ENCODE measurements at places on chromosomes 4 and X.

GRCh38 chr4:146135941-146136340 lies 39.6 kb upstream of the LSM6 start:
- no peak for DNase-seq

DNA sequence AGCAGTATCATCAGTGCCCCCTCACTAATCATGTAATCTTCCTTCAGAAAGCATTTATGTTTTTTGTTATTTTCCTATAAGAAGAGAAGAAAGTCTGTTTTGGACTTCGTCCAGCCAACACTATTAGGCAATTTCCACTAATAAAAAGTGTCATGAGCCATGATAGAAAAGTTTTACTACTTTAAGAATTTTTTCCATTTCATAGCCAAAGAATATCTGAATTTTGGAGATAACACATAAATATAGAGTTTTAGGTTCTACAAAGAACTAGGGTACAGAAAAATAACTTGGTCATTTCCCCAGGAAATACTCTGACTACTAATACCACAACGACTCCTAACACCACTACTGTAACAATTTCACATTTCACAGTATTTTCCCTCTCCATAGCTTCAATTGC lies 41.8 kb upstream of the VEGFC start:
- no peak for DNase-seq

DNA sequence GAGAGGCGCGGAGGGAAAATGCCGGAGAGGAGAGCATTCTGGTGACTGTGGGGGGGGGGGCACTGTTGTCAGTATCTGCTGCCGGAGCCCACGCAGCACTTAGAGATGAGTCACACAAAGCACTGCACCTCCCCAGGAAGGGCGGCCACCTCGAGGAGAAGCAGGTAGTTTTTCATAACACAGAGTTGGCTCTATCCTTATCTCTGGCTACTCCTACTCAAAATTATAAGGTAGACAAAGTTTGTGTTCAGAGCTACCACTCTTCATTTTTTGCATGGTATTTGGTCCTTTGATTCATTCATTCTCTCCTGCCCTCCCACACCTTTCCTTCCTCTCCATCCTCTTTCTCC lies 76.2 kb upstream of the SCOC start:
- DNase-seq = no peak

DNA sequence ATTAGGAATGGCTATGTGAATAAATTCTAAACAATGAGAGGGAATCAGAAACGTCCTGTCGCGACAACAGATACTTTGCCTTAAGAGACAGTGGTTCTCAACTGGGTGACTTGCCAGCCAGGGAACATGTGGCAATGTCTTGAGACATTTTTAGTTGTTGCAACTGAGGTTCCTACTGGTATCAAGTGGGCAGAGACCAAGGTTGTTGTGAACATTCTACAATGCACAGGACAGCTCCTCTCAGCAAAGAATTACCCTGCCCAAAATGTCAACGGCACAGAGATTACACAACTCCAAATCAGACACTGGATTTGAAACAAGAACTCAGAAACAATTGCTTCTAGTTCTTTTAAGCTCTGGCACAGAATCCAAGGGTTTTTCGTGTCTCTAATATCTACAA lies 128.6 kb downstream of the ARHGAP6 start:
- DNase-seq = no peak

DNA sequence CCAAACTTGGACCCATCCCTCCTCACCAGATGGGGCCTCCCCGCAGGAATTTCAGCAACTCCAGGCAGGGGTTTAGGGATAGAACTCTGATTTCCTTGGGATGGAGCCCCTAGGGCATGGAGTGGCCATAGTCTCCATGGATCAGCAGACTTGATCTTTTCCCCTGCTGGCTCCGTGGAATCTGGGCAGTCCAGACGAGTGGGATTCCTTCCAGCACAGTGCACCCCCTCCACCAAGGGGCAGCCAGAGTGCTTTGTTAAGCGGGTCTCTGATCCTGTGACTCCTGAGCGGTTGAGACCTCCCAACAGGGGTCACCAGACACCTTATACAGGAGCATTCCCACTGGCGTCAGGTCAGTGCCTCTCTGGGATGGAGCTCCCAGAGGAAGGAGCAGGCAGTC lies 40.4 kb downstream of the ENPP6 start:
- no peak for DNase-seq

- no peak for DNase-seq
These were observed 705.9 kb downstream of the FSTL5 start for GRCh38 chr4:161457906-161458305.

DNA sequence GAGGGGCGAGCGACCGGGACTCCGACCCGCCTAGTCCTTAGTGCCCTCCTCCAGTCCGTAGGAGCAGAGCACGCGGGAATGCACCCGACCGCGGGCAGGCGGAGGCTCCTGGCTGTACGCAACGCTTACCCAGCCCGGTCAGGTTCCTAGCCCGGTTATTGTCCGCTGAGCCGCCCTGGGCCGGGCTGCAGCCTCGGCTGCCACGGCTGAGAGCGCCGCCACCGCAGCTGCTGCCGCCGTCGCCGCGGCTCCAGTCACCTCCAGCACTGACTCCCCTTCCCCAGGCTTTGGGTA lies at the start of gene AMER1:
Gene AMER1, minus strand, starts transcription at position 268 of the 294 bp plus-strand sequence. CDS start 12,422 bp downstream, outside the sequence.
- DNase-seq = peak; percentile 14

- no peak for DNase-seq
These were observed 197.8 kb downstream of the RASL11B start for GRCh38 chr4:53059871-53060270.

DNA sequence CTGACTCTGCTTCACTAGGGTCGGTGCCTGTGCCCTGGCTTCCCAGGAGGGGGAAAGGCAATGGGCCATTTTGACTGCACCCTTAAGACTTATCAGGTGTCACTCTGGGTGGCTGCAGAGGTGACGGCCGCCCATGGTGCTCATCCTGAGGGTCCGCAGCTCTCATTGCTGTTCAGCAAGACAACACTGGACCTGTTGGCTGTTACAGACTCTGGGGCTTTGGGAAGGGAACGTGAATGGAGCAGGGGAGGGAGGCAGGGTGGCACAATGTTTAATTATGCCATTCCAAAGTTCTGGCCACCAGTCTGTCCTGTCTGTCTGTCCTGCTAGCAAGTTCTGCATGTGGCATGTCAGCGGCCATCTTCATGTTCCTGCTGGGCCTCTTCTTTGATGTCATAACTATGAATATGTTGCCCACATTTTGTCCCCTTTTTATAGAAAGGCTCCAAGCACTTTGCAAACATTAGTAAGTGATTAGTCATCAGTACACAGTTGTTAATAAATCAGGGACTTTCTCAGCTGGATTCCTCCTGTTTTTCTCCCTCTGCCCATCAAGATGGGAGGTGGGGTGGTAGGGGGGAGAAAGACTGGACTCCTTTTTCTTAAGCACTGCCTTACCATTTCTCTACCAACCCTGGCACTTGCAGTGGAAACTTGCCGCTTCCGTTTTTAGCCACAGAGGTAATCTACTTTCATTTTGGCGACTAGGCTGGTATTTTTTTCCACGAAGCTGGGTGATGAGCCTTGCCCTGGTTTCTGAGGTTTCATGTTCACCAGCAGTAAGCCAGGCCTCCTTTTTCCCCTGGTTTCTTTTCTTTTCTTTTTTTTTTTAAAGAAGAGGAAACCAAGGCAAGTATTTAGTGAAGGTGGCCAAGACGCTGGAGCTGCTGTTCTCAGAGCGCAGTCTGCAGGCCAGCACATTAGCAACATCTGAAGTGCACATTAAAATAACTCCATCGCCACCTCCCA lies 88.6 kb upstream of the TRIM2 start:
- DNase-seq = peak; percentile 67

- DNase-seq = no peak
These were observed 53.6 kb upstream of the RAB40AL start for GRCh38 chrX:102883491-102883890.

DNA sequence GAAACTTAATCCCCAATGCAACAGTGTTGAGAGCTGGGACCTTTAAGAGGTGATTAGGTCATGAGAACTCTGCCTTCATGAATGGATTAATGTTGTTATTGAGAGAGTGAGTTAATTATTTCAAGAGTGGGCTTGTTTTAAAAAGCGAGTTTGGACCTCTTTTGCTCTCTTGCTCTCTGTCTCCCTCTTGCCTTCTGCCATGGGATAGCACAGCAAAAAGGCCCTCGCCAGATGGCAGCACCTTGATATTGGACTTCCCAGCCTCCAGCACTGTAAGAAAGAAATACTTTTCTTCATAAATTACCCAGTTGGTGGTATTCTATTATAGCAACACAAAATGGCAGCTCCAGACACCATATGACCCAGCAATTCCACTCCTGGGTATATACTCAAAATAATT lies 7.0 kb upstream of the ATP6AP2 start:
- DNase-seq = no peak

- DNase-seq = no peak
These were observed 900 bp upstream of the MTMR1 start for GRCh38 chrX:150692296-150692695.

GRCh38 chrX:45524805-45525204 lies 324.1 kb upstream of the DIPK2B start:
- no peak for DNase-seq

DNA sequence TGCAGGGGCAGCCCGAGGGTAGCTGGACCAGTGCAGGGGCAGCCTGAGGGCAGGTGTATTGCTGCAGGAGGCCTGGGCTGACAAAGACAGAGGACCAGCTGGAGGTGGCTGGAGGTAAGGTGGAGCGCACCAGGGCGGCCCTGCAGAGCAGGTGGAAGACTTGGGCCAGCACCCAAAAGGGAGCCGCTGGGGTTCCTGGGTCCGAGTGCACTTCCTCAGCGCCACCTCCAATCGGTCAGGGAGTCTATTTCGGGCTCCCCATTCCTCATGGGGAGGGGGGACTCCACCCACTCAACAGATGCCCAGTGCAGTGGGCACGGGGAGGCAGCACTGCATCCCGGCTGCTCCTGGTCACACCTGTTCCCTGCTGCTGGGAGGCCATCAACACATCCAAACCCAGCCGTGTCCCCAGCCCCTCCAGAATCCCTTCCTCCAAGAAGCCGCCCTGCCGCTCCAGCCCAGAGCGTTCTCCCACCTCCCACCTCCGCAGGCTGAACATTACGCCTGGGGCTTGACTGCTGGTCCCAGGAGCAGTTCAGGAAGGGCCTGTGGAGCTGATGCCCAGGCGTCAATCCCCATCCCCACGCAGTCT lies 1.5 kb downstream of the LRPAP1 start:
- no peak for DNase-seq

DNA sequence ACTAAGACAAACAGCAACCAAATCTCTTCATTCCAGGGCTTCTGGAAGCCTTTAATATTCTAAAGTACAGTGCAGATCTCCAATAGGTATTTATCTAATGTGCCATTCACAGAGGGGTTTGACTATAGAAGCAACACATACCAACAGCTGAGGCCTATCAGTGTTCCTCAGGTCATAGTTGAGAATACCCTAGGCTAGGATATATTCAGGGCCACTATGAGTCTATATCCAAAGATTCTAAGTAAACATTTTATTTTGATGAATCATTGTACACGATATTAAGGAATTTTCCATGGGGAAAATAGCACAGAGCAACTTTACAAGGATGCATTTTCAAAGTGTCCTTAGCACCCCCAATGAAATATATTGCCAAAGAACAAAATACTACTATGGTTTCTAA lies 9.7 kb downstream of the SMIM10 start:
- DNase-seq = no peak

Data from skeletal muscle cell (primary cell).